ENCODE measurements at places on chromosomes 1 and 21.

DNA sequence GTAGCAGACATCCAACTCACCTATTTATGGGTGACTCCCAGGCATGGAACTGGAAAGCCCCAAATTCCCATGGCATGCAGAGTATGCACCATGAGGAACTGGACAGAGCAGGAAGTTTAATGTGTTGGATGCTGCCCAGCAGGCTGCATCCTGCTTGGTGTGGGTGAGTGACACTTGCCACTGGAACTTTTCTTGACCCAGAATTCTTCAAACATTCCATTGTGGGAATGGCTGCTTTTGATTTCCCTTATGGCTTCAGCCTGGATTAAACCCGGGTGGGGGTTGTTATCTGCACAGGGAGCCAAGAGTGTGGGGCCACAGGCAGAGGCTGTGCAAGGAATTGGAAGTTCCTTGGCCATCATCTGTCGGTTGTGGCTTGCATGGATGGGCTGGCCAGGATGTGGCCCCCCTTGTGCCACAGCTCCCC lies 26.9 kb upstream of the BACE2 start:
- DNase-seq, result no peak

DNA sequence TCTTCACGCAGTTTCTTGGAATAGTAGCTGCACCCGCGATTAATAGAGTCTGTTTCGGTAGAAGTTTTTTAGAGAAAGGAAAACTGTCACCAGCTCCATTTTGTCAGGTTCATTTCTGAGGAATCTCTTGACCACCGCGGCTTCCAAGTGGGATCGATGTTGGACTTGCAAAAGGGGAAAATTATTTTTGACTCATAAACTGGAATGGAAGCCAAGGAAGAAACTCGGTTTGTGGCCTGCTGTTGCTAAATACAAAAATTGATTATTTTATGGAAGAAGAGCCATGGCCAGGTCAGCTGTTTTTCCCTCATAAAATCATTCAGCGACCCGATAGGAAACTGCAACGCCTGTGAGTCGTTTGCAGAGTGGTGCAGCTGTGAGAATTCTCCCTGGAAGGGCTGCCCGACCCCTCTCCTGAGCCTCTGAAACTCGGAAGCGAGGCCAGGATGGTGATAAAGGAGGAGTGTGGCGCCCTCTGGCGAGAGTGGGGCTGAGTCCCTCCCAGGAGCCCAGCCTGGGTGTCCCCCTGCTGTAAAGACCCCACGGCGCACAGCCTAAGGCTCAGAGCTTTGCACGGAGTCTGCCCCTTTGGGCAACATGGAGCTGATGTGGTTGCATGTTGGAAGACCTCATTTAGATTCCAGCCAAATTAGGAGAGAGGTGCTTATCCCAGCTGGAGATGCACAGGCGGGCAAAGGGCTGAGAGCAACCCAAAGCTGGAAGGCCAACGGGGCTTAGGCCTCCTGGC lies 83.6 kb upstream of the SLC25A33 start:
- DNase-seq, result peak; percentile 87

DNA sequence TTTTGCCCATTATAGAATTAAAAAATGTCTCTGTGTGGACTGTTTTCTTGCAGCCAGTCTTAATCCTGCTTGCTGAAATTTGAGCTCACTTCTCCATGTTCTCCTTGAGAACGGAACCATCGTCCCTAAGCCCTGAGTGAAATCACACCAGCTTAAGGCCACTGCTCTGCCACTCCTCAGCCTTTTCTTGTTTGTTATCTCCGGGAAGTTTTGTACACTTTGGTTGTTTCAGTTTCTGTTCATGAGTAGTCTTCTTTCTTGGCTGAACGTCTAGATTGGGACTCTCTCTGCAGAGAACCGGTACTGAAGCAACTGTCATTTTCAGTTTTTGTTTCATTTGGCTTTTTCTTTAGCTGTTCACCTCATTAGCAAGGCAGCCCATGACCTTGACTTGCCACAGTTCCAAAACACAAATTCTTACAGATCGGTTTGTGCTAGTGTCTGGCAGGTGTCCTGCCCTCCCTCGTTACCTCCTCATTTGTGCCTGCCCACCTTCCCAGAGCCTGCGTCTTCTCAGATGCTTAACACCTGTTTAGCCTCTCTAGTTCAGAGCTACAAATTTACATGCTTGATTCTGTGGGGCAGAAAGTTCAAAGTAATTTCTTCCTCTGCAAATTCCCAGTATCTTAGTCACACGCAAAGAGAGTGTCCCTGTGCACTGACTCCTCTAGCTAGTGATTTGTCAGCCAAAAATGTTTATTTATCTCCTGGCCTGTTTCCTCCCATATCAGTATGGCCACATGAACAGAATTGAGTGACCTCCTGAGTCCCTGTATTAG lies 12.4 kb downstream of the PSEN2 start:
- no peak for DNase-seq

DNA sequence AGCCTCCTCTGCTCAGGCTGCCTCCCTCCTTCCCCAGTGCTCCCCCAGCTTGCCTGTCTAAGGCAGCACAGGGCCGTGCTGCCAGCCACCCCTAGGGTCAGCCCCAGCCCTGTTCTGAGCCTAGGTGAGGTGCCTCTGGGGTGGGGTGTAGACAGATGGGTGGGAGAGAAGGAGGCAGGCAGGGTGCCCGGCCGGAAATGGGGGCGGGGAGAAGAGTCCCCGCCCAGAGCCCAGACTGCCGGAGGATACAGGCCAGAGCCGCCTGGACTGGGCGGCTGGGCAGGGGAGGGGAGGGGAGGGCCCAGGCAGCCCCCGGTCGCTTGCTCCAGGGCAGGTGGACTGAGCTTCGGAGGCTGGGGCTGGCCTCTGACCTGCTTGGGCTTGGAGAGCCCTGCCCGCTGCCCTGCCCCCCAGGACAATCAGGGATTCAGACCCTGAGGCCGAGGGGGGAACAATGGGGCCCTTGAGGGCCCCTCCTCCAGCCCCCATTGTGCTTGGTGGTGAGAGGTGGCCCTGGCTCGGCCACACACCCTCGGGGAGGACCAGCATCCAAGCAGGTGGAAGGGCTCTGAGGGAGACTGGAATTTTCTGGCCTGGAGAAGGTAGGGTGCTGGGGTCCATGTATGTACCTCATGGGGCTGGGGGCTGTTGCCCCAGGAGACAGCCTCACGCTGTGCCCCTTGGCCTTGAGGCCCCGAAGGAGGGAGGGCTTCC lies at the start of gene GJC2:
GJC2 (plus strand) TSS at position 525 of the 714 bp plus-strand sequence. CDS start 7,829 bp downstream, outside the sequence.
- DNase-seq, result peak; percentile 54

- no peak for DNase-seq
These were observed 65.1 kb upstream of the ID3 start for GRCh38 chr1:23624440-23624839.

GRCh38 chr21:30962013-30962412 lies 76.3 kb downstream of the KRTAP19-8 start:
- no peak for DNase-seq

- no peak for DNase-seq
These were observed 21.6 kb upstream of the BCL10 start for GRCh38 chr1:85297855-85298629.

DNA sequence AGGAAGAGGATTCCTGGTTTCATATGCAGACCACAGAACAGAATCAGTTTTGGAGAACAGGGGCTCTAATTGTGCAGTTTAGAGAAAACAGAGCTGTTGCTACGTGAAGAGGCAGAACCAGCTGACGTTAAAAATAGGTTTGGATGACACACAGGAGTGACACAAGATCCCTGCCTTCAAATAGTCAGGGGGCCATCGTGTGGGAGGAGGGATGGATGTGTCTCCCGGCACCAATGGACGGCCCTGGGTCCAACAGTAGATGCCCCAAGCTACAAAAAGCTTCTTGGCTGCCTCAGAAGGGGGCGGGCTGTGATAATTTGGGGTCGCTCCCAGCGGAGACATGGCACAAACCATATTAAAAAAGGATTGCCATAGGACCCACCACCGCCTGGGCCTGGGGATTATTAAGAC lies 87.8 kb downstream of the MRPL37 start:
- no peak for DNase-seq

DNA sequence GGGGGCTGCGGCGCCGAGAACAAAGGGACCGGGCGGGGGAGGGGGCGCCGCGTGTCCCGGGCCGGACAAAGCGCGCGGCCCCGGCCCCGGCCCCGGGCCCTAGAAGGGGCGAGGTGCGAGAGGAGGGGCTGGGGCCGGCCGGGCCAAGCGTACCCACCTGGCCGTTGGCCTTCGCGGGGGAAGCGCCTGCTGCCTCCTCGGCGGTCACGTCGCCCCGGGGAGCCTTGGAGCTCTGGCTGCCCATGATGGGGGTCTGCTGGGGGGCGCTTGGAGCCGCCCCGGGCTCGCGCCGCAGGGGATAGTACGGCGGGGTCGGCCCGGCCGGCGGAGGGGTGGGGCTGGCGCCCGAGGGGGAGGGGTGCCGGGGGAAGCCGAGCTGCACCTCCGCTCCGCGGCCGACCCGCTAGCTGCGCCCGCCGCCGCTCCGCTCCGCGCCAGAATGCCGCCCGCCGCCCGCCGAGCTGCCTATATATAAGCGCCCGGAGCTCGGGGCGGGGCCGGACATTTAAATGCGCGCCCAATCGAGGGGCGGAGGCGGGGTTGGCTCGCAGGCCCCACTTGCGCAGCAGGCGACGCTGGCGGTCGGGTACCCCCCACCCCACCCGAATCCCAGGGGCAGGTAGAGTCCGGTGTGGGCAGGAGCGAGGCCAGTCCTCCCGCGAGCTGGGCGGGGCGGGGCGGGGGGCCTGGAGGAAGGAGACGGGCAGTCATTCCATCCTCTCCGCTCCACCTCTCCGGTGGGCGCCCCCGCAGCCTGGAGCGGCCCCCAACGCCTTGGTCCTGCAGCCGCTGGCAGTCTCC lies at the start of gene MARCKSL1:
MARCKSL1 (minus strand) TSS at position 444 of the 801 bp plus-strand sequence; CDS start at position 244, 200 bp downstream.
- peak; percentile 91 for DNase-seq

Measured in right forelimb (tissue), 1 donor.